ENCODE measurements at places on chromosomes 7 and 10.

DNA sequence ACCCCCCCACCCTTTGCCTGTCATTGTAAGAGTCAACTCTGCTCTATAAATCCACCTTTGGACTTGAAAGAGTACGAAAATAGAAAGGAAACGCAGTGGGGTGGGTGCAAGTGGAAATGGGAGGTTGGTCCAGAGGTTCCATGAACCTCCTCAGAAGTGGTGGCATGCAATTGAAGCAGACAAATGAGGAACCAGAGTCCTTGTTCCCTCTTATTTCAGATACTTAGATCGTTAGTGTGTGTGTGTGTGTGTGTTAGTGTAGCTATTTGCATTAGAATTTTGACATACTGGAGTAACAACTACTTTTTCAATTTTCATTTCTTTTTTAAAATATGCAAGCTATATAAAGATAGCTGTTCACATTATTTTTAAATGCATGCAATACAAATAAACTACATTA, 18.1 kb upstream of the TFAM start:
- no peak for DNase-seq

GRCh38 chr10:119281581-119282071, 74.3 kb downstream of the GRK5 start:
- DNase-seq: no peak

DNA sequence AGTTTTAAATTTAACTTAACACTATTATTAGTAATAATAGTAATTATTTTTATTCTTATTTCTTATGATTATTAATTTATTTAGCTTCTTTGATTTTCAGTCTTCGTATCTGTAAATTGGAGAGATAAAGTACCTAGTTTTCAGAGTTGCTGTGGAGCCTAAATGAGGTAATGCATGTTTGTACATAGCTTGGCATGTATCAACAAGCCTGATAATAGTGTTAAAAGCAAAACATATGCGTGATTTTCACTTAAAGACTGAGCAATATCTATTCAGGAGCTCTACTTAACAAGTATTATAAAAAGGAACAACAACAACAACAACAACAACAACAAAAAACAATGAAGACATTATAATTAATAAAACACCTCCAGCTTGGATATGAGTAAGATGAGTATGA, 12.4 kb downstream of the CALCR start:
- no peak for DNase-seq

DNA sequence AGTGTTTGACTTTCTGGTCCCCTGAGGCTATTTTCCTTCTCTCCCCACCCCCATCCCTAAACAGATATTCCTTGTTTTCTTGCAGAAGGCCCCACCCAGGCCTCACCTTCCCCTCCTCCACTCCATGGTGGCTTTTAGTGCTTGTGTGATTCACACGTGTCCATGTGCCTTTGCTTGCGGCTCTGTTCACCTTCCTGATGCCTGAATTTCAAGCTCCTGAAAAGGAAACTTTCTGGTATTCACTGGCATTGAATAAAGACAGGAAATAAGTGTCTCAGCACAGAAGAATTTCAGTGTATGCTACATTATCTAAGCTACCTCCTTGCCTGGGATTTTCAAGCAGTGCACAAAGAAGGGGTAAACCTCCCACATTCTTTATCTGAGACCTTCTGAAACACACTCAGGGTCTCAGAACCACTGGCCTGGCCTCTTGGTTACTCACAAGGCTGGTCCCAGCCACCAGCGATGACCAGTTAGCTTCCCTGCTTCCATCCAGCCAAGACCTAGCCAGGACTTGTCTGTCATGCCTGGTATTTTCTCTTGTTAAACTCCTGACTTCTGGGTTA, 17.2 kb upstream of the UBE2H start:
- DNase-seq: no peak

GRCh38 chr10:12448729-12449391, 99.5 kb downstream of the CAMK1D start:
- DNase-seq: peak; percentile 66

DNA sequence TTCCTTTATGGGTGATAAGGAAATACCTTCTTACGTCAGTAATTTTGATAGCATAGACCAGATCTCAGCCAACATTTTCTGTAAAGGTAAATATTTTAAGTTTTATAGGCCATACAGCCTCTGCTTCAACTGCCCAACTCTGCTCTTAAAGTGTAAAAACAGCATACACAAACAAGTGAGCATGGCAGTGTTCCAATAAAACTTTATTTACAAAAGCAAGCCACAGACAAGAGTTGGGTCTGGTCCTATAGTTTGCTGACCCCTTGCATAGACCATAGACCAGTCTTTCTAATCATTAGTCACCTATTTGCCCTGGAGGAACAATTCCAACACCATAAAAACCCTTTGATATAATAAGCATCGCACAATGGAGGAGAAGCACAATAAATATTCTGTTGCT, 398.8 kb downstream of the SFMBT2 start:
- no peak for DNase-seq

DNA sequence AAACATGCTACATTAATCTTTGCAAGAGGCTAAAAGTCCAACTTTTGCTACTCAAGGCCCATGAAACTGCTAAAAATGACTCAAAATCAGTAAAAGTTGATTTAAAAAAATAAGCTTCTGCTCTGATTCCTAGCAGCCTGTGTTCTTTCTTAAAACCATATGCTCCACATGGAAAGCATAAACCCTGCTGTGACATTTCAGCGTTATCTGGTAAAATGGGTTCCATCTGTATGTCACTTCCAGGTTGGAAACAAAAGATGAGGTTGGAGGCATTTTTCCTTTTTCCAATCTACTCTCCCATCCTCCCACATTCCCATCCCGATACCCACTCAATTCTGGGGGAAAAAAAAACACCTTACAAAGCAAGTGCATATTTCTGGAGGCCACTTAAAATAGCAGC, 439.5 kb downstream of the NEBL start:
- DNase-seq: no peak

DNA sequence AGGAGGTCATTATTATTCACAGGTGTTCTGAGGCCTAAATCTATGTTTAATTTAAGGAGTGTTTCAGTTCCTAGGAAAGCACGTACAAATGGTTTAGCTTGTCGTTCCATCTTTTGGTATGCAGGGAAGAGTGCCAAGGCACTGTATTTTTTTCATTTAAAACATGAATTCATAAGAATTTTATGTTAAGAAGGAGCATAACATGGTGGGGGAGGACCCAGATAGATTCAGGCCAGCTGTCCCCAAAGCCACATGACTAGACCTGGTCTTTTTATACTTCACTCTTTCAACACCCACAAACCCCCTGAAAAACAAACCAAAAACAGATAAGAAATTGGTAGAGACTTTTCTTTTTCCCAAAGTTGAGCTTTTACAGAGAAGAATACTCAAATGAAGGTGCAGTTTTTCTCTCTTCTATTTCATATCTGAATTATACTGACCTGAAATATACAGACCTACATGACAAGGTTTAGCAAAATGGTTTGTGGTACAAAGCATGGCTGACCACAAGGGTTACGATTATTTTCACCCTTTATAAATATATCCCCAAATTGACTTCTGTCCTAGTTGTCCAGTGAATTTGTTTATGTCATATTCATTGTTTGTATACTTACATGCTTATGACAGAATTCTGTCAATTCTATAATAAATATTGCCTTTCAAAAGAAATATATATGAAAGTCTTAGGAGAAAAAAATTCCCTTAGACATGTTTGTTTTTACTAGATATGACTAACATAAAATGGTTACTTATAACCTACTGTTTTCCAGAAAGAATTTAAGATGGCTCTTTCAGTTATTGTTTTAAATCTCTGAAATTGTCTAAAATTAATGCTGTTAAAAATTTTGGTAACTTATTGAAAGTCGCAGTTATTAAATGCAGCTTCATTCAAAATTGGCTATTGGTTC, 71.3 kb downstream of the AP3M1 start:
- no peak for DNase-seq

DNA sequence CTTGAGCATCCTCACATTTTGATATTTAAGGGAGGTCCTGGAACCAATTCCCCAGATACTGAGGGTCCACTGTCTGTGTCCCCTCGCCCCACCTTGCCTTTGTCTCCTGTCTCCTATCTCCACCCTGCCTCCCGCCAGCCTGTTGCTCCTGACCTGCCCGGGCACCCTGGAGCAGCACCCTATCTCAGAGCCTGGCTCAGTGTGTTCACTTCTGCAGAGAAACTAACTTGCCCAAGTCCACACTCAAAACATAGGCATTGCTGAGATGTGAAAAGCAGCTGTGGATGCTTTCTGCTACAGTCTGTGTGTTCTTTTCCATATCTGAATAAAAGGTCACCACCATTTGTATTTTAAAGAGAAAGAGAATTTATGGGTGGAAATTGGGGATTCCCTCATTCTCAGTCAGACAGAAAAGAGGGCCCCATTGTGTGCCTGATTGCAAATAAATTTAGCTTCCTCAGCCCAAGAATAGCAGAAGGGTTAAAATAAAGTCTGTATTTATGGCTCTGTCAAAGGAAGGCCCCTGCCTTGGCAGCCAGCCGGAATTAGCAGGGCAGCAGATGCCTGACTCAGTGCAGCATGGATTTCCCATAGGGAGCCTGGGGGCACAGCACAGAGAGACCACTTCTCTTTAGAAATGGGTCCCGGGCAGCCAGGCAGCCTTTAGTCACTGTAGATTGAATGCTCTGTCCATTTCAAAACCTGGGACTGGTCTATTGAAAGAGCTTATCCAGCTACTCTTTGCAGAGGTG, 161.3 kb downstream of the EGFR start:
- no peak for DNase-seq

DNA sequence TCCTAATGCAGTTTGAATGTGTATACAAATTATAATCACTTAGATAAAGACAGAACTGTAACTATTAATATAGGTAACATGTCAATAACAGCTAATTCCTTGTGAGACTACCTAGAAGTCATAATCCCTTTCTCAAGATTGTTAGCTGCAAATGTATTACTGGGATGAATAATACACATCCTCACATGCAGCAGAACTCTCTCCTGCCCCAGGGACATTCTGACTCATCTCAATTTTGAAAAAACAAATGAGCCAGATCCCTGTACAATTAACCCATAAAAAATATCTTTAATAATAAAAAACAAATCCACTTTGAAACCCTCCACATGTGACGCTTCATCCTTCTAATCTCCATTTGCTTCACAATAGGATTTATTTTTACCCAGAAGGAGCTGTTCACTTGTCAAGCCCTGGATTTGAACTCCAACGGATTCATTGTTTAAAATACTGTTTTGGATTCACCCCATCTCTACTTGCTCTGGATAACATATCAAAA, 428.4 kb upstream of the TEX47 start:
- no peak for DNase-seq

DNA sequence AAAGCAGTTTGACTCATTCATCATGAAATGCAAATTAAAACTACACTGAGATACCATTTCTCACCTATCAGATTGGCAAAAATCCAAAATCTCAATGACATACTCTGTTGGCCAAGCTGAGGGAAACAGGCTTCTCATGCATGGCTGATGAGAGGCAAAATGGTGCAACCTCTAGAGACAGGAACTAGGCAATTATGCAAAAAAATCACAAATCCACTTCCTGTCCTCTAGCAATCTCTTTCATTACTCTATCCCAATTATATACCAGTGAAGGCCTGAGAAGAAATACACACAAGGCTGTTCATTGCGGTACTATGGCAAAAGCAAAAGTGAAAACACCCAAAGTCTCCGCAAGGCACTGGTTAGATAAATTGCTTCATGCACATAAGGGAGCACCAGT, 25.9 kb upstream of the PTPRN2 start:
- no peak for DNase-seq

- no peak for DNase-seq
Measured at GRCh38 chr10:5835446-5836095, 22.3 kb upstream of the GDI2 start.

DNA sequence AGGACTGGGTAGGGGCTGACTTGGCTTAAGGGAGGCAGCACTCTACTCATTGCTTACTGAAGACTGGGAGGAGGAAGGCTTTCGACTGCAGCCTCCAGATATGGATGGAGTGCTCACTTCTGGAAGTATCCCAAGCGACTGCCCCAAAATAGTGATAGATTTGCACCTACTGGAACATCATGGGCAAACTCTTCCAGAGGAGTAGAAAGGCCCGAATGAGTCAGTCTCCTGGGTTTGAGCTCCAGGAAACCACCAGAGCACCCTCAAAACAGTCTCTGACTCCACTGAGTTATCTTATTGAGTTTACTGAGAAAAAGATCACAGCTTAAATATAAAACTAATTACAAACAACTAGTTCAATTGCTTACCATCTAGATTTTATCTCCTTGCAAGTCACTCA, 37.2 kb upstream of the PDLIM1 start:
- DNase-seq: no peak

DNA sequence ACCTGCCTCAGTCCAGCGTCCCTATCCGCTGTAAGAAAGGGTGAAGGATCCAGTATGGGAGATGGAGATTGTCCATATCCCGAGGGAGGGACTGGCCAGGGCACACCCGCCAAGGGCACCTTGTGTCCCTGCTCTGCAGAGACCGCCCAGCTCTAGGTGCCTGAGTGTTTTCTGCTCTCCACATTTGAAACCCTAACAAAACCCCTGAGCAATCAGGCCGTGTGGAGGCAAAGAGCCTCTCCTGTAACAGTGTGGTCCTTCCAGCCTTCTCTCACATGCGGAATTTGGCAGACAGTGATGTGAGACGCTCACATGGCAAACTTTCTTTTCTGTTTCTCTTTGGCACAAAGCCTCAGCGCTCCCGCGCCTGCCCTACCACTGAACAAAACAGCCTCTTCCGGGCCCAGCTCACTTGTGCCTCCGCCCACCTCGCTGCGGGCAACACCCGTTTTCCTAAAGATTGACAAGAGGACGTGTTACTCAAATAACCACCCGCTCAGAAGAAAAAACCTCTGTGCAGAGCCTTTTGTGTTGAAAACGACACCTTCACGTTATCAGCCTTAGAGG, 514.8 kb downstream of the DNAJB6 start:
- peak; percentile 83 for DNase-seq

- DNase-seq: no peak
Measured at GRCh38 chr7:108124820-108125219, 5.3 kb downstream of the LAMB4 start.

- DNase-seq: peak; percentile 16
Measured at GRCh38 chr7:131042269-131043160, 285.2 kb upstream of the MKLN1 start.

- DNase-seq: no peak
Measured at GRCh38 chr10:63812501-63812900, 291.3 kb downstream of the REEP3 start.

- DNase-seq: no peak
Measured at GRCh38 chr7:42987648-42988214, 55.6 kb downstream of the MRPL32 start.

- DNase-seq: no peak
Measured at GRCh38 chr10:98852686-98853085, 383.0 kb downstream of the HPSE2 start.

GRCh38 chr7:51446785-51447184, 130.2 kb upstream of the COBL start:
- DNase-seq: no peak

DNA sequence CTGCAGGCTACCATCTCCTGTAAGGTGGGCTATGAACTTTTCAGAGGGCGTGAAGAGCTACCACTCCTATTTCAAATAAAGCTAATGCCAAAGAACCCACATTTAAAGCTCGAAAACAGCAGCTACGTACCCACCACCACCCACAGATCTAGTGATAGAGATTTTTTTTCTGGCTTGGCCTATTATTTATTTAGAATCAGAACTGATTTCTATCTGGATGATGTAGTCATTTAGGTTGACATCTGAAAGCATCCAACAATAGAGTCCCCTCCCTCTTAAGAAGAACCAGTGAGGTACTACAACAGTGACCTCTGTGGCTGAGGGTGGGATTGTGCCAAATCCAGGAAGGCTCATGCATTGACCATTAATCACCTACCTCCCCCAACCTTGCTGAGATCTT, 113.8 kb upstream of the ADO start:
- DNase-seq: no peak
